ENCODE measurements at places on chromosomes 7 and 10. TPM values are rescaled to one million over a fixed set of nuclear protein-coding genes. Genes with fewer than 3 reads are reported as not detected.

GIMAP8 gene
- total RNA-seq = 41.4 TPM

GRID1 gene
- total RNA-seq = 3.8 TPM

SMKR1 gene
- total RNA-seq = not detected

AKR1D1 gene
- not detected for total RNA-seq

COPS6 gene
- total RNA-seq = 79.7 TPM

UCMA gene
- total RNA-seq = not detected

Measured in aorta (tissue), 5 donors.